ENCODE measurements at places on chromosomes 5 and 9.

- DNase-seq = no peak
These were observed 18.6 kb downstream of the C9orf57 start for GRCh38 chr9:72041775-72042194.

DNA sequence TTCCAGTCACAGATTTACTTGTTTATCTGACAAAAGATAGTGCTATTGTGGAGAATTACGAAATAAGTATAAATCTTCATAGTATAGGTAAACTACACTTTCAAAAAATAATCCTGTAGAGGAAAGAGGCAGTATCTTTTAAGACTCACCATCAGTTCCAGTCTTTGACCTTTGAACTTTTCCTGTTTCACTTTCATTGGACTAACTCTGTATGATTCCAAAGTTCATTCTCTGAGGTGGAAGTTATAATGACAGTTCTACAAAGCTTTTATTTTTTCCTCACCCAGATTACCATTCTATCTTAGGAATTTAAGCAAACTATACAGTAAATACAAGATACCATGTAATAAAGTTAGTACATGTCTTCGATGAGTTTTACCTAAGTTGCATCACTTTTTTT is 901.3 kb upstream of the SEMA6A start:
- no peak for DNase-seq

DNA sequence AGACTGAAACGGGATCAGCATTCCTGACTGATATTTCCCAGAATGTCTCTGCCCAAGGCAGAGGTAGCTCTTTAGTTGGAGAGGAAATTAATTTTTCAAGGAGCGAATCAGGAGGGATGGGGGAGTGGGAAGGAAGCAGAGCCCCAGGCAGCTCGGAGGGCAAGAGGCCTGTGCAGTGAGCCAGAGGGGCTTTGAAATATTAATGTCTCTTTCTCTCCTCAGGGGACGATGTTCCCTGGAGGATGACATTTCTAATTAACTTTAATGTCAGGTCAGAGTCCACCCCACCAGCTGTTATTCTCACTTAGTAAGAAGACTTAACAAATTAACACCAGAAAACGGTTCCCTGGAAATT is 45.6 kb downstream of the SLC6A7 start:
- DNase-seq = no peak

GRCh38 chr5:148343603-148344487 is 8.5 kb downstream of the SPINK9 start:
- DNase-seq = no peak

GRCh38 chr9:34892886-34893285 is 65.2 kb upstream of the PHF24 start:
- DNase-seq = no peak

DNA sequence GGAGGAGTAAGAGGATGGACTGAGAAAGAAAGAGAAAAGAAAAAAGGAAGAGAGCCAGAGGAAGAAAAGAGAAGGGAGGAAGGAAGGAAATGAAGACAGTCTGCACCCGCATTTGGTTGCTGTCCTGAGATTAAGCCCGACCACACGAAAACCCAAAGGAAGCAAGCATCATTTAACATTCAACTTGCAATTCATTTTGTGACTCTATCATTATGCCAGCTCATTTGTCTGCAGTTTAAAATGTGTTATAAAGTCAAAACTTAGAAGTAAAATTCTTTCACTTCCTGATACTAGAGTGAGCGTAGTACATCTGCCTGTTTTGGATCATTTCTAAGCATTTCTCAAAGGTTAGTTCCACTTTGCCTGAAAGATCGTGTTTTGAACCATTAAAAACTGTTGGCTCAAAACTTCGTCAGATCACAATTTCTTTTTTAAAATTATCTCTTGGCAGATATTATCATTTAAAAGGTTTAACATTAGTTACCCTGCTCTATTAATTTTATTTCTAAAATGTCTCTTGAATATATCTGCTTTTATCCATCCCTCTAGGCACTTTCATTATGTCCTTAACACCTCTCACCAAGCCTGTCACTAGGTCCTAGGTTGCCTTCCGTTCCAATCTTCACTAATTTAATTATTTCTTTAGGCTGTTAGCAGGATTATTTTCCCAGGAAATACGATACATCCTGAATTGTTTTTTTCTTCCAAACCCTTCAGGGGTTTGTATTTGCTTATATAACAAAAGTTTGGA is 240.9 kb downstream of the TLE4 start:
- no peak for DNase-seq

DNA sequence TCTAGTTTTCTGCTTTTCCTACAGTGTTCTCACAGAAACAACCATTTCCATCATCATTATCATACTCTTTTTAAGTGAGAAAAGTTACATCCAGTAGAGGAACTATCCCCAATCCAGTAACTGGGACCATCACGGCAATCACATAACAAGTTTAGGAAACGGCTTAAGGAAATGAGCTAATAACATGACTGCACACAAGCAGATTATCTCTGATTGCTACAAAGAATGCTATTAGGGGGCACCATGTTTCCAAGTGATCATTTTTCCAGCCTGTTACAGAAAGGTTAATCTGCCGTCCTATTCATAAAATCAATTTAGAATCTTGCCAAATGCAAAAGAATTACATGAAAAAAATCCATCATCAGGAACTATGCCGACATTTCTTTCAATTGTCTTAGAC is 94.6 kb downstream of the EFNA5 start:
- DNase-seq = no peak

- DNase-seq = no peak
These were observed 12.0 kb upstream of the TOR2A start for GRCh38 chr9:127746959-127747569.

DNA sequence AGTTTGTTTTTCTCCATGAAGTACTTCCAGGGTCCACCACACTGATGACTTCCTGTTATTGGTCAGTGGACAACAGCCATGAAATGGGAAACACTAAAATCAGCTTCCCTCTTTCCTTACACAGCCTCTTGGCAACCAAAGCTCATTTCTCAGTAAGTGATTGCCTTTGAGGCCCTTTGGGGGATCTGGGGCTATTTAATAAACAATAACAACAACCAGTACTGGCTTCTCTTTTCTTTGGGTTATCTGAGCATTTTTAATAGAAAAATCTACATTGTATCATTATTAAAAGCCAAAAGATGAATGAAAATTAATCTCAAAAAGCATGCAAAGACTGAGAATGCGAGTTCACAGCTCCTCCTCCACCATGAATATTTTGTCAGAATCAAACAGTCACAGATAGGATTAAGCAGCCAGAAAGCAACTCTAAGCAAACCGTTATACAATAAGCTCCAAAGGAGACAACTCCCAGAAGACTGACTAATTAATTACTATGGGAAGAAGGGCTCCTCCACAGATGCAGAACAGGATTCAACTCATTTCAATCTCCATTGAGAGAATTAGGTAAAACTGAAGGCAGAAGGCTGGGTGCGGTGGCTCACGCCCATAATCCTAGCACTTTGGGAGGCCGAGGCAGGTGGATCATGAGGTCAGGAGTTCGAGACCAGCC is 68.3 kb downstream of the SERINC5 start:
- no peak for DNase-seq

DNA sequence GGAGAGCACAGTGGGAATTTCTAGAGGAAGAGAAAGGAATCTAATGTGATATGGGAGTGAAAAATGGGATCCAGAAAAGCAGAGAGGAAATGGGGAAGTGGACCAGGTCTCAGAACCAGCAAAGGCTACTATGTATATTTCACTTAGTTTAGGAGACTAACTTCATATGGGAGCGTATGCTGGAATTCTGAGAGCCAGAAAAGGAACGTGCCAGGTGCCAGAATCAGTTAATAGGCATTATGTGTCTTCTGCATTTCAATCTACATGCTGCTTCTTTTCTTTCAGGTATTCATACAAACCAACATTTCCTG is 28.5 kb upstream of the IFNA14 start:
- DNase-seq = no peak

- no peak for DNase-seq
These were observed 403.5 kb upstream of the TYRP1 start for GRCh38 chr9:12289711-12290110.

DNA sequence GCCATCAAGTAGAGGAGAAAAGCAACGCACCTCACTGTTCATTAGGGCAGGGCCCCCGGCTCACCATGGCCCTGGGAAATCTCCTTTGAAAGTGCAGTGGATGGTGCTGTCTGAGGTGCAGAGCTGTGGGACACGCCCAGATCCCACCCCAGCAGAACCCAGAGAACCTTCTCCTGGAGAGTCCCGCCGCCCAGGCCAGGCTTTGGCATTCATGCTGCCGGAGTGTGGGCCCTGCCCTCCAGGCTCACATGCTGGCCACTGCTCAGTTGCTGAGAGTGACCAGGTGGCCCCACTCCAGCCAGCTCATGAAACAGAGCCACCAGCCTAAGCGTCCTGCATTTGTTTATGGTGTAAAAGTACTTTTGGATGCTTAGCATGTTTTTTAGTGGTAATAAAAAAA is 23.8 kb upstream of the LRRC14B start:
- no peak for DNase-seq

- no peak for DNase-seq
These were observed 520 bp downstream of the CCIN start for GRCh38 chr9:36169708-36170107.

- DNase-seq = no peak
These were observed 45.1 kb upstream of the GARNL3 start for GRCh38 chr9:127219520-127219919.

GRCh38 chr5:154287136-154287535 is 96.6 kb downstream of the GALNT10 start:
- no peak for DNase-seq

DNA sequence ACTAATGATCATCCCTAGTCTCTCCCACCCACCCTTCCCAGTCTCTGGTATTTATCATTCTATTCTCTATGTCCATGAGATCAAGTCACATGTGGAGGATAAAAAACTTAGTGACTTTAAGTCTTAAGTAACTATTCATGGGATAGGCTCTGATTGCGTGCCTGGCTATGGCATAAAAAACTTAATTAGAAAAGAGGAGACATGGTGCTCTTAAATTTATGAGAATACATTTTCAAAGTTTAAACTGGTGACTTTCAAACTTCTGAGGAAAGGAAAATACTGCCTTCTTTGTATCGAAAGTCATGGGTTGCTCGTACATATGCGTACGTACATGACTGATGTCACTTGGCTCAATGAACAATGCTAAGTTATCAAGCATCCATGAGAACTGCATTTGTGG is 18.2 kb upstream of the TYRP1 start:
- DNase-seq = no peak

GRCh38 chr5:116730185-116730584 is 155.6 kb upstream of the SEMA6A start:
- no peak for DNase-seq

GRCh38 chr5:29758986-29759421 is 1434.5 kb upstream of the CDH6 start:
- no peak for DNase-seq
